Right renal cortex interstitium (tissue), 3 donors: ENCODE measurements at places on chromosomes 6 and 20. TPM values are rescaled to one million over a fixed set of nuclear protein-coding genes. Genes with fewer than 3 reads are reported as not detected.

PTCRA gene
- polyA plus RNA-seq, result 0.51 TPM

TGM3 gene
- 0.86 TPM for polyA plus RNA-seq

GRCh38 chr20:48460681-48461080, 367.1 kb downstream of the PREX1 start:
- no peak for DNase-seq

GRCh38 chr6:10412461-10413261, 2.2 kb downstream of the TFAP2A start:
- DNase-seq, result no peak

DNA sequence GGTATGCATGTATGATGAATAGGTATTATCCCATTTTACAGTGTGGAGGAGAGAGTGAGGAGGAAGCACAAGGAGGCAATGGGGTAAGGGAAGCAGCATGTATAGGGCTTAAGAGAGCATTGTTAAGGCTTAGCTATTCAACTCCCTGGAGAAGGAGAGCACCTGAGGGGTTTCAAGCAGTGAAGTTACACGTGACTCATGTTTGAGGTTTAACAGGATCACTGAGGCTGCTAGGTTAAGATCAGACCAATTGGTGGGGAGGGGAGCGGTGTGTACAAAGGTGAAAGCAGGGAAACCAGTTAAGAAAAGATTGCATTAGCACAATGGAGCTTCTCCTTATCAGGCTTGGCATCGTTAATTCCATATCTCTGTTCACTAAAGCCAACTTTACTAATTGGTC, 64.4 kb upstream of the NHSL1 start:
- no peak for DNase-seq

DNA sequence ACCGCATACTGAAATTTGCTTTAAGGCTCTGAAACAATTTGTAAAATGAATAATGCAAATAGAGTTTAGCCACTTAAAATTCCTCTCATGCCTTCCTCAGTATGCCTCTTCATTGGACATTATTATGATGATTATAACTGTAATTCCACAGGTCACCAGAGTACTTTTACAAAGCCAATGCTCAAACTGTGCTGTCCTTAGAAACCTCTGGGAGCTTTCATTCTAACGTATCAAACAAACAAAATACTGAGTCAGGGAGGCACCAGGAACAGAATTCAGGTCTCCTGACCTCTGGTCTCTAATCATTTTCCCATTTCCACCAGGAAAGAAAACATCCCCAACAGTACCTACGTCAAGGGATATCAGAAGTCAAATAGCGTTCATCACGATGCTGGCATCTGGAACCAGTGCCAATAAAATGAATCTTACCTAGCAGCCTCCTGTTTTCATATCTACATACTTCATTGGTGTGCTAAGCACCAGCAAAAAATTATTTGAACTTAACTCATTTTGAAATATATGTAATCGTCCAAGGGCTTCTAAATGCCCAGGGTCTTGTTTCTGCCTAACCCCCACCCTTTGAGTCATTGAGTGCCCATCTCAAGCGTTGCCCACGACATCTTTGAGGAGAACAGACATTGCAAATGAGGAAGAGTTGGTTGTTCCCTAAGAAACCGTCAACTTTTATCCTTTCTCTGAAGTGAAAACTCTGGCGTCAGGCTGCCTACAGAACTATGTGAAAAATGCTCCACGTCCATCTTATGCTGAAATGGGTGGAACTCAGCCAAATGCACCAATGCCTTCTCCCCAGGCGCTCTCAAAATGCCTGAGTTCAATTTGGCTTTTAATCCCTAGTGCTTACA, 37.9 kb downstream of the NEDD9 start:
- DNase-seq, result no peak

TEAD3 gene
- 38.2 TPM for polyA plus RNA-seq
